ENCODE measurements at places on chromosomes 2 and 18.

DNA sequence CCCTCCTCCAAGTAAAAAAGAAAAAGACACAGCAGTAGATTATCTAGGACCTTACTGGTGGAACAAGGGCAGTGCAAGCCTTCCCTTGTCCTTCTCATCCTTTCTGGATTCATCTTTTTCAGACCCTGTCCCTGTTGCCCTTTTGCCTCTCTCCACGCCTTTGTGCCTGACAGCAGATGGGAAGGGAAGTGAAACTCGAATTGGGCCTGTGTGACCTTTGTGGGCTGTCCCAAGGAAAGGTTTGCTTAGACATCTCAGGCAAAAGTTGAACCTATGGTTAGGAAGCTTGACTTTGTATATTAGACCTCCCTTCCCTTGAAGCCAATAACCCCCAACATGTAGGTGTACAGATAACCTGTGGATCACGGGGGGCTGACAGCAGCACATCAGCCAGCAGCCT is 185.3 kb downstream of the PRKCE start:
- no peak for DNase-seq

- DNase-seq: no peak
Measured at GRCh38 chr2:171814883-171815282, 79.2 kb downstream of the SLC25A12 start.

DNA sequence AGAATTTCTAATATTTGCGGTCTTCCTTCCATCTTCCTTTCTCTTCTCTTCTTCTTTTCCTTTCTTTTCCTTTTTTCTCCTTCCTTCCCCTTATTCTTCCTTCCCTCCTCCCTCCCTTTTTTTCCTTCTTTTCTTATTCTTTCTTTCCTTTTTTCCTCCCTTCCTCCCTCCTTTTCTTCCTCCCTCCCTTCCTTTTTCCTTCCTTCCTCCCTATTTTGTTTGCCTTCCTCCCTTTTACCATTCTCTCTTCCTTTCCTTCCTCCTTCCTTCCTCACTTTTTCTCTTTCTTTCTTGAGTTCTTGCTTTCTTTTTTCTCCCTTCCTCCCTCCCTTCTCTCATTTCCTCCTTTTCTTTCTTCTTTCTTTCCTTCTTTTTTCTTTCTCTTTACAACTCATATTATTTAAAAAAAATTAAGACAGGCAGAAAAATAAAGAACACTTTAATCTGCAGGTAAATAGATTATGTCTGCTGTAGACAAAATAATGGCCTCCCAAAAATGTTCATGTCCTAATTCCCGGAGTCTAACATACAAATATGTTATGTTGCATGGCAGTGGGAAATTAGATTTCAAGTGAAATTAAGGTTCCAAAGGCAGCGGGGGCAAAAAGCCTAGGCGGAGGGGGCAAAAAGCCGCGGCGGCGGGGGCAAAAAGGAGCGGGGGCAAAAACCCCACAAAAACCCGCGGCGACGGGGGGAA is 152.4 kb downstream of the ANKRD30BL start:
- no peak for DNase-seq

DNA sequence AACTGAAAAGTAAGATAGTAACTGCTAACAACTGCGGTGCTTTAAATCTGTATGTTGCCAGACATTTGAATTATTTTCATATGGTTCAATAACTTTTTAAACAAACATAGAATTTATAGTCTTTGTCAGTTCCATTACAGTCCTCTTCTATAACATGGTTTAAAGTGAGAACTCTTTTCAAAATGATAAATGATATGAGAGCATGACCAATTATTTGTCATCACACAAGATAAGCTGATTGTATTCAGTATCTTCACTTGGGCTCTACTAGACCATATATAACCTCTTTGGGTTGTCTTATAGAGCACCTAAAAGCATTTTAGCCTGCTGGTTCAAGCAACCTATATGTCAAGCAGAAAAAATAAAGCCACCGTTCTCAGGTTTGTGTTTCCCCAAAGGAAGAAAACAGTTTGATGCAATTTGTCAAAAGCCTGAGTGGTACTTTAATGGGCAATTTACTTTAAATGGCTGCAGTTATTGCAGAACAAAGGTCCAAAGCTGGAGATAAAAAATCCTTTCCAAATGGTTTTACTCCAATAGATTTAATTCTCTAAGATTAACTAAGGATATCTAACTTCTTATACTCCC is 298.4 kb downstream of the FSIP2 start:
- DNase-seq: no peak

DNA sequence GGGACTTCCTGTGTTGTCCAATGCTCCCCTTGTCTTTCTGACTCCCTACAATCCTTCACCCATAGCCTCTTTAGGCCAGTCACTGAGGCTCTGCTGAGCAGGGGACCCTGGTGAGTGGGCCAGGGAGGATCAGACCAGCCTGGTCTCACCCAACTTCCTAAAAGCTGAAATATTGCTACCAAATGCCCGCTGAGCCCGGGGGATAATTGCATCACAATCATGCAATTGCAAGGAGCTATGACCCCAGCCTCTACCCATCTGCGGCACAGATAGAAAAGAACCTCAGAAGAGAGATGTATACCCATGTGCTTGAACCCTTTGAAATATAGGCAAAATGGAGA is 3.7 kb upstream of the SP100 start:
- DNase-seq: no peak

GRCh38 chr2:223782629-223783028 is 54.8 kb downstream of the AP1S3 start:
- DNase-seq: no peak

DNA sequence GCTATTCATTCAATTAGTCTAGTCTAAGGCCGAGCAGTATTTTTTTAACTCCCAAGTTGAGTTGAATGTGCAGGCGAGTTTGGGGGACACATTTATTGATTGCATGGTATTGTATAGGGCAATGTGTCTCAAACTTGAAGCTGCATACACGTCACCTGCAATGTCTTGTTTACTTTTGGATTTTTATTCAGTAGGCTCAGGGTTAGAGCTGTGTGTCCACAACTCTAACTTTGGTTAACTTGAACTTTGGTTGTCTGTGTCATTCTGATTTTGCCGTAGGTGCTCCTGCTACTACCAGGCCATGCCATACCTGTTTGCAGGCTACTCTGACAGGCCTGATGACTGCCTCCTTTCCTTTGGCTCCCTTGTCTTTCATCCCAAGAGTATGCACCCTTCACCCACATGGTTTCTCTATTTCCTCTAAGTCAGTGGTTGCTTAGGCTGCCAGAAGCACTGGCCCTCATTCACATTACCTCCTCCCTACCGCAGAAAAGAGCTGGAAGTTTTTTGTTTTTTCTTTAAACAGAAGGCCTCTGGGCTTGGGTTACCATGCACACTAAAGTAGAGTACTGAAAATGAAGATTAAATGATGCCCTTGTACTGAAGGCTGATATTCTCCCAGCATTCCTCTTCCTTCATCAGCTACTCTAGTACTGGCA is 219.4 kb upstream of the SPOPL start:
- no peak for DNase-seq

- no peak for DNase-seq
Measured at GRCh38 chr2:33579227-33579626, 19.9 kb downstream of the FAM98A start.

GRCh38 chr18:35842536-35842935 is 129.9 kb upstream of the RMP24 start:
- DNase-seq: no peak

GRCh38 chr2:120485096-120485495 is 139.2 kb downstream of the INHBB start:
- DNase-seq: no peak

DNA sequence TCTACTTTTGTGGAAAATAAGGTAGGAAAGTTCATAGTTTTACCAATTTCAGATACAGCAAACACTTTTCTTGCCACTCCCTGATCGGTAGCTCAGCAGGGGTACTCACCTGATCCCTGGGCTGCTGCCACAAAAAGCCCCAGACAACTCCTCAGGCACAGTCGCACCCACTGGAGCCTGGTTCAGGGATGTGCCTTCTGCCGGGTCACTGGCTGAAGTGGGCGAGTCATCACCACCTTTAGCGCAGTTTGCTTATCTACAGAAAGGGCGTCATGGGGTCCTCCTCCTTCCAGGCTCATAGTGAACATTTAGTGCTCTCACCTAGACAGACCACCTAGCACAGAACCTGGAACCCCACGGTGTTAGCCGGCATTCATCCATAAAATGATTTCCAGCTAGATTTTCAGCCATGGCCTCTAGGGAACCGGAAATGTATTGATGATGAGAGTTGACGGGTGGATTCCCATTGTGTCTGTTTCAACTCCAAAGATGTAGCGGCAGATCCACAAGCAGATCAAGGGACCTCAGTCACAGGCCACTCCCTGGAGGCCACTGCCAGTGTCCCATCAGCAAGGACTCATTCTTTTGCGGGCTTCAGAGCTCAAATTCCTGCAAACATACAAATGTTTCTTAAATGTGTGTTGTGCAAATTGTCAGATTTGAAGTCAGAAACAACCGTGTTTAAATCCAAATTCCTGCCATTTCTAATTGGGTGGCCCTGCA is 408.4 kb upstream of the SALL3 start:
- no peak for DNase-seq

DNA sequence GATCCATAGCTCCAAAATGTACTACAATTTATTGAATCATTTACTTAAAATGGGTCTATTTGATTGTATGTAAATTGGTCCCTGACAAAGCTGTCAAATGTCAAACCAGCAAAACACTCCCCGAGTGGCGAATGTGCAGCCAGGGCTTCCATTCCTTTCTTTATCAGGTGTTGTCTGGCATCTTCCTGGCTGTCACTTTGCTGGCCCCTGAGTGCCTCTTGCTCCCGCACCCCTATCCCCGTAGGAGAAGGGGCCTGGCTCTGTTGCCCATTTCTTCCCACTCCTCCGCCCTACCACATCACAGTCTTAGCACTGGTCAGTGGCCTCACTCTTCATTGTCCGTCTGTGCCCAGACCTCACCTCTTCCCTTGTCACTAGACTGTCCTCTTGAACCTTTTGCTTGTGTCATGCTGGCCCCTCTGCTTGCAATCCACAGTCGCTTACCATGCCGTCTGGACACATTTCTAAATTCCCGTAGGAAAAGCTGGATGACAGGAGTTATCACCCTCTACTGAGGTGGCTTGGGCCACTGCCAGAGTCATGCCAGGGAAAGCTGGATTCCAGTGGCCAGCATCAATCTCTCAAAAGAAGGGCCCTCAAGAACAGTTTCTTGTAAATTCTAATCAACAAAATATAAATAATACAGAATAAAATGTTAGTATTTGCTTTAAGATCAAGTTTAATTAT is 15.4 kb downstream of the UBE2F start:
- no peak for DNase-seq

DNA sequence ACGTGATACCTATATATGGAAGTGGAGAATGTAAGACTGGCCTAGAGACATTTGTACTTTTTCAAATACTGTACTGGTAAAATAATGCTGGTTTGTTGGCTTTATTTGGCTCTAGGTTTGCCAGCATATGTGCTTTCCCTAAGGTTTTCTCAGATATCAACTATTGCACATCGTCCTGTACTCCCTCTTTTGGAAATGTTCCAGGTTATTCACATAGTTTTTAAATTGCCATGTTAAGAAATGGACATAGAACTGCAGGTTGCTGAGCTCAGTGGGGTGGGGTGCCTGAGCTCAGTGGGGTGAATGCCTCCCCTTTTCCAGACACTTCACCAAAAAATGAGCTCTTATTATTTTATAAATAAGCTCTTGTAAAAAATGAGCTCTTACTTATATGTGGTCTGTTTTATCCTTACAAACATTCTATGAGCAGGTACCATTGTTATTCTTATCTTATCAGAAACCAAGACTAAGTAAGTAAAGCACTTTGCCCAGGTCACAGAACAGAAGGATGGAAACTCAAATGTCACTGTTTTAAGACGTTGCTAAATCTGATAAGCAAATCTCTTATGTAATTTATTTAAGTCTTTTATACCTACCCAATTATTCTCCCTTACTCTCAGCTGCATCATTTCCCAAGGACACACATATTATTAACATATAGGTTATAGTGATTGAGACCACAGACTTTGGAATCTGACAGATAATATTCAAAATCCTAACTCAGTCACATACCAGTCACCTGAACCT is 99.0 kb downstream of the CPS1 start:
- DNase-seq: no peak

- no peak for DNase-seq
Measured at GRCh38 chr2:45696708-45697107, 45.2 kb downstream of the PRKCE start.

- no peak for DNase-seq
Measured at GRCh38 chr2:199378948-199379650, 78.6 kb downstream of the SATB2 start.

DNA sequence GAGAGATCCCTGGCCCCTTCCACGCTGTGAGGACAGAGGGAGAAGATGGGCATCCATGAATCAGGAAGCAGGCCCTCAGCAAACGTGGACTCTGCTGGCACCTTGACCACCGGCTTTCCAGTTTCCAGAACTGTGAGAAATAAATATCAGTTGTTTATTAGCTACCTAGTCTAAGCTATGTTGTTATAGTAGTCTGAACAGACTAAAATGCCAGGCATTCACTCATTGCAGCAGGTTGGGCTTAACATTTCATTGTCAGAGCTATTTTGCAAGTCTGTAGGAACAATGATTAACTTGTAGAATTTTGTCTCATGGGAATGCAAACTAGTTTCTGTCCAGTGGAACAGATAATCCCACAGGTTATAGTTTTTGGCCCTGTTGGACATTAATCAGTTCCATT is 24.8 kb upstream of the TBC1D8 start:
- no peak for DNase-seq

GRCh38 chr18:42113529-42114191 is 158.6 kb downstream of the PIK3C3 start:
- DNase-seq: no peak

- no peak for DNase-seq
Measured at GRCh38 chr2:232488097-232488711, 570 bp upstream of the ECEL1 start.

GRCh38 chr18:41761333-41762018 is 193.6 kb upstream of the PIK3C3 start:
- DNase-seq: no peak

DNA sequence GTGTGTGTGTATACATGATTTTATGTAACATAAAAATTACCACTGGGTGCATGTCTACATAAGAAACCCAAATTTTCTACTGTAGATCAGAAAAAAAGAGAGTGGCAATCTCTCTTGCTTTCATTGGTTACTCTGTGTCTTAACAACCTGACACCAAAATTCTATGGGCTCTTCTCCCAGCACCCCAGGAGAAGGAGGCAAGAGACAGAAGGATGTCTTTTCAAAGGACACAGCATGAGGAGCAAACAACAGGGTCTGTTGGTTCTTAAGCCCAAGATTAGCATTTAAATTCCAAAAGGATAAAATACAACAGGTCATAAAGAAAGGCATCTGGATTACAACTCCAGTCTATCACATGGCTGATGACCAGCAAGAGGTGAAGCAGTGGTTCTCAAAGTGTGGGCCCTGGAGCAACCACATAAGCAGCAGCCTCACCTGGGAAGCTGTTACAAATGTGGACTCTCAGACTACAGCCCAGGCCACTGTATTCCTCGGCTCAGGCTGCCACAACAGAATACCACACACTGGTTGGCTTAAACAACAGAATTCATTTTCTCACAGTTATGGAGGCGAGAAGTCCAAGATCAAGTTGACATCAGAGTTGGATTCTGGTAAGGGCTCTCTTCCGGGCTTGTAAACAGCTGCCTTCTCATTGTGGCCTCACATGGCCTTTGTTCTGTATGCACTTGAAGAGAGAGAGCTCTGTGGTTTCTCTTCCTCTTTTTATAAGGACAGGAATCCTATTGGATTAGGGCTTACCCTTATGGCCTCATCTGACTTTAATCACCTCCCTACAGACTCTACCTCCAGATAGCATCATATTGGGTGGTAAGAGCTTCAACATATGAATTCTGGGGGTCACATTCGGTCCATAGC is 79.8 kb upstream of the RNF152 start:
- DNase-seq: no peak

All from activated T-helper 1 cell treated with anti-CD3 and anti-CD28 coated beads, Interleukin-2, amount 50 U/mL, for 16 hours (primary cell).